OCI-LY7 (cell line): ENCODE measurements at places on chromosomes 11 and 22.

DNA sequence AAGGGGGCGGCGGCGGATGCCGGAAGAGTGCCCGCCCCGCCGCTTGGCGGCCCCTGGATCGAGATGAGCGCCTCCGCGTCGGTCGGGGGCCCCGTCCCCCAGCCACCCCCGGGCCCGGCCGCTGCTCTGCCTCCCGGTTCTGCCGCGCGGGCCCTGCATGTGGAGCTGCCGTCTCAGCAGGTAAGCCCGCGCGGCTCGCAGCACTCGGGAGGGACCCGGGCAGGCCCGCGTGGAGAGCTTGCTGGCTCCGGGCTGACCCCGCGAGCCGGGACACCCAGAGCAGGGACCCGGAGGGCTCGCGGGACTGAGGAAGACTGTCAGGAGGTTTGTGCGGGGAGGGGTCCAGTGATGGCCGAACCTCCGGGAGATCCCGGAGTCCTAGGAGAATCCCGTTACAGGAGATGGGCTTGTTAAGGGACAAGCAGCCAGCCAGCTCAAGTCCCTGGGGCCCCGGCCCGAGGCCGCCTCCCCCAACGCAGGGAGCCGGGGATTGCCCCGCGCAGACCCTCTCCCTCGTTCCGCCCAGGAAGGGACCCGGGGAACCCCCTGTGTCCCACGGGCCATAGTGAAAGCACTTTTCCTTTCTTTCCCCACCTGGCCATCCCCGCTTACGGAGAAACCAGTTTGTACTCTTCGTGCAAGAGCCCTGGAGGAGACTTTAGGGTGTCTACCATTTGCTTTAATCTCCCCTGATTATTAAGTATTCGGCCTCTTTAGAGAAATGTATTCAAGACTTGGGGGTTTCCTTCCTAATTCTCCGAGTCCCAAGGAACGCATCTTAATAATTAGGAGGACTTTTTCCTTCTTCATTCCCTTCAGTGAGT, 547 bp downstream of the UVRAG start:
- peak; percentile 44 for DNase-seq

DNA sequence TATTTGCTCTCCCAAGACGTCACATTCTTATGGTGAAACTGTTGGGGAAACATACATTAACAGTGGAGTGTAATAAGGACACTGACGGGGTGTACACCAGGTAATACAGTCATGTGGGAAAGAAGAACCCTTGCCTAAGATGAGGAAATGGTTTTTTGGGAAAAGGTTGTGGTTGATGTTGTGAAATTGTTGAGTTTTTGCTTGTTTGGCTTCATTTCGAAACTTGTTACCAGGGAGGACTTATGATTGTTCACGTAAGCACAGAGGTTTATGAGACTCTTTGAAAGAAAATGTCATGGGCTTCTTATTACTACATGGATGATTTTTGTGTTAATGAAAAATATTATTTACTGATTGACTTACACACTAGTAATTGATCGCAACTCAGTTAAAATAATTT, 16.8 kb downstream of the ANO3 start:
- DNase-seq, result no peak

- DNase-seq, result no peak
These were observed 187.5 kb upstream of the ZBED5 start for GRCh38 chr11:11045156-11045930.

DNA sequence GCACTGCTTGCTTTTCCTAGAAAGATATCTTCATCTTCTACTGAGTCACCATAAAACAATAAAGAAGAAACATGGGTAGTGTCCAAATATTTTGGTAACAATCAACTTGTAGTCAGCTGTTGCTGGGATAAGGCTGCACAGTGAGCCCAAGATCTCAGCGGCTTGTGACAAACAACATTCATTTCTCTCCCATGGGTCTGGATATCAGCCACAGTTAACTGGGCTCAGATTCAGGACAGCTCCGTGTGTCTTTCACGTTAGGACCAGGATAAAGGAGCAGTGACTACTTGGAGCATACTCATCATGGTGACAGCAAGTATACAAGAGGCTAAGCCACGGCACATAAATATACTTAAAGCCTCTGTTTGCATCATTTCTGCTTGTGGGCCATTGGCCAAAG, 27.9 kb upstream of the GRK3 start:
- no peak for DNase-seq

- DNase-seq, result no peak
These were observed 71.6 kb downstream of the EXT2 start for GRCh38 chr11:44167046-44167445.

- no peak for DNase-seq
These were observed 21.9 kb upstream of the CDON start for GRCh38 chr11:126084608-126084912.

DNA sequence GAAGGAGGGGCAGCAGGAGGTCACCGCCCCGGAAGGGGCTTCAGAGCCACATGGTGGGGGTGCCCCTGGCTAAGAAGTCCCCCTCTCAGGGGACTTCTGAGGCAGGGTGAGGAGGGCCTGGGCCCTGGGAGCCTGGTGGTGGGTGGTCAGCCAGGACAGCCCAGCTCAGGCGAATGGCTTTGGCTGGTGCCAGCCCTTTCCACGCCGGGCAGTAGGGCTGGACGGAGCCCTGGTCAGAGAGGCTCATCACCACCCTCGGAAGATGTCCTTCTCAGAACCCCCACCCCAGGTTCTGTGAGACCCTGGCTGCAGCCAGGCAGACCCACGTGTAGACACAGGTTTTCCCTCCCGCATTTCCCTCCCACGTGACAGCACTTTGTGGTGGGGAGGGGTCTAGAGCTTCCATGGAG, 35.9 kb downstream of the OSBPL5 start:
- no peak for DNase-seq

DNA sequence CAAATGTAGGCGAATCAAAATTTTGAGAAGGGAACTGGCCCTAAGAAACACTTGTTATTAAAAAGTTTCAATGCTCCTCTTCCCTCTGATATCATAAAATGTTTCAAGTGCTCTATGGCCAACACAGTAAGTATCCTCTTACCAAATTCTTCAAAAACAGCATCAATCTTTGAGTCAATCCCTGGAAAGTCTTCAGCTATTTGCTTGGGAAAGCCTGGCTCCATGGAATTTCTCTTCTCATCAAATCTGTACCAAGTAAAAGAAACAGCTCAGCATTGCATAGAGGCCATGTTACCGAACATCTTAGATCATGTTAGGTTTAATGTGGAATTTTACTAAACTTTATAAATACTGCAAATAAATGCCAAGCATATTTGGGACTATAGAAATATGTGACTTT, 6.3 kb downstream of the MMP3 start:
- no peak for DNase-seq

DNA sequence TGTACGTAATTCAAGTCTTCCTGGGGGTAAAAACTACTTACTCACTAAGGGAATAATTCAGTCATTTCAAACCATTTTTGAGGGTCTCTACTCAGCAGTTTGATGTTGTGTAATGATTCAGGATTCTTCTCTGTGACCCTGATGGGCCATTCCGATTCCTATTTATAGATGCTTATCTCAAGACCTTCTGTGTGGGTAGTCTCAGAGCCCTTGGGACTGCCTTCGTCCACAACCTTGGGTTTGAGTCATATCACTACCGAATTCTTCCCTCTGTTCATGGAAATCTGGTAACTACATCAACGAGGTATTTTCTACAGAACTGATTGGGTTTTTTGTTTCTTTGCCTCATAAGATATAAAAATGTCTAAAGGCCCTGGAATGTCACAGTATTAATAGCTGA, 14.3 kb upstream of the CBX6 start:
- no peak for DNase-seq

GRCh38 chr22:16933291-16934282, 74.4 kb downstream of the GAB4 start:
- DNase-seq, result no peak

DNA sequence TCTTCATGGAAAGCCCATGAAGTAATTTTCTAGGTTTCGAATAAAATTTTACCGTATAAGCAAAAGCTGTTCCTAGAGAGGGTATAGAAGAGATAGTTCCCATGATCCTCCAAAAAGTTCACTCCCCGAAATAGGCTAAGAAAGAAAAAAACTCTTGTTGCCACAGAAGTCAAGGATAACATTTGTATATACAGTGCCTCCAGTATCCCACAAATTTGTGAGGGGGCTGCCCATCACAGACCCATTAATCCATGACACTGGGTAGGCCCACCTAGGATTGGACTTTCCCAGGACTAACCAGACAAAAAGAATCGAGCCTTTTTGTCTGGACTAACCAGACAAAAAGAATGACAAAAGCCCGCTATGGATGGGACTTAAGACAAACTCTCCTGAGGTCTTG, 233.0 kb downstream of the DDX10 start:
- no peak for DNase-seq

GRCh38 chr22:29748248-29748893, 18.4 kb downstream of the ZMAT5 start:
- DNase-seq, result no peak

DNA sequence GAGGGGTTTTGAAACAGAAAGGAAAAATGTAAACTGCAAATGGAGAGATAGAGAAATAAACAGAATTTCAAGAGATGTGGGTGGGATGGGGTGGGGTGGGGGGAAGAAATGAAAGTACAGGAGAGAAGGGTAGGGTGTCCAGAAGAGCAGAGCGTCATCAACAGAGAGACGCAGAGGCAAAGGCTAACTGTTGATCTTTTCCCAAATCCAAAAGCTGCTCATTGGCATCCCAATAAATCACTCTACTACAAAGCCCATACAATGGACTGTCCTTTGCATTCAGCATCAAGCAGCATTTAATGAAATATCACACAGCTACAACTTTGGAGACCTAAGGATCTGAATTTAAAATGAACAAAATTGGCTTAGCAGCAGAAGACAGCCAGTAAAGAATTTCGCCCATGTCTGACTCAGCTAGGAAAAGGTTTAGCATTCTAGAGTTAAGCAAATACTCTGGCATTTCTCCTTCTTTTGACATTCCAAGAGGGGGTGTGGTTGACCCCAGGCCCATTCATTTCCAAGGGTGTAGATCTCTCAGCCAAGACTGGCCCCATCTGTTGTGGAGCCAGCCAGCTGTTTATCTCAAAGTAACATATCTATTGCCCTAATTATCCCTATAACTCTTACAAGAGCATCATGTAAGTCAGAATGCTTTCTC, 1.5 kb downstream of the RAB30 start:
- DNase-seq, result no peak

DNA sequence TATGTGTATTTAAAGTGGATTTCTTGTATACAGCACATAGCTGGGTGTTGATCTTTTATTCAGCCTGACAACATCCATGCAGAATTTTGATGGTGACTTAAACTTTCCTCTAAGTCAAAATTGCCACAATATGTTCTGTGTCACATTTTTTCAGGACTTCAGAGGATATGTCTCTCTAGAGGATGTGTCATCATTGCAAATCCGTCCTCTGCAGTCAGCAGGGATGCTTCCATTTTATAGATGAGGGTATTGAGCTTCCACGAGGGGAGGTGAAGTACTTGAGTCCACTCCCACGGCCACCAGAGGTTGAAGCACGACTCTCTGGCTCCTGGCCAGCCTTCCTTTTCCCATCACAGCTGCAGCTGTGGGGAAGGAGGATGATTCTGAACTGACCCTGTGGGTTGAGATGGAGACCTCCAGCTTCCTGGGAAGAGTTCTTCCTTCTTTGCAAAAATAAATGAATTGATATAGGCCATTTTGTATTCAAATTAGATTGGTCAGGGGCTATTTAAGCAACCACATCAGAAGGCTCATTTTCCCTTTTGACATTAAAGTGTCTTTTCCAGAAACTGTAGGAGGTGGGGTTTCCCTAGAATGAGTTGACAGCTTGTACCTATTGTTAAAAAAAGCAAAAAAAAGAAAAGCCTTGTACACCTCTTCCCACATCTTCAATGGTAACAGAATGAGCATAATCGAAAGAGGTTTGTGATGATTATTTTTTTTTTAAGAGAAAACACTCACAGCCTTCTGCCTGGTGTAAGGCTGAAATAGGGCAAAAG, 55.2 kb upstream of the MYEOV start:
- no peak for DNase-seq

- DNase-seq, result peak; percentile 92
These were observed 11.4 kb downstream of the PACS1 start for GRCh38 chr11:66081505-66081904.

- no peak for DNase-seq
These were observed 115.7 kb downstream of the NTM start for GRCh38 chr11:131486100-131486499.

DNA sequence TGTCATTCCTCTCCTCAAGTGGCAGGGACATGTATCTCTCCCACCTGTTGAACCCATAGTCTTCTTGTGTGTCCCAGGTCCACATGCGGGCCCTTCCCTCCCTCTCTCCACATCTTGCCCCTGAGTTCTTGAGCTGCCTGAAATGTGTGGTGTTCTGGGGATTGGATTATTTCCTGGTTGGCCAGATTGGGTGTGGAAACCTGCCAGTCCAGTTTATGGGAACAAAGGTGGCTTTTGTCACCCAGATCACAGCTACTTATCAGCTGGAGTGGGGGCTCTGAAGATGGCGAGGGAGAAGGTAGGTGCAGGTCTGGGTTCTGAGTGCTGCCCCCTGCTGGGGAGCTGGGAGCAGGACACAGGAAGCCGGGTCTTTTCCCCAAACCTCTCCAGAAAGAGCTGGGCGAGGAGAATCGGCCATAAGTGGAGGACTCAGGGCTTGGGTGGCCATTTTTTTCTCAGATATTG, 14.2 kb downstream of the DTX4 start:
- DNase-seq, result peak; percentile 49

- DNase-seq, result no peak
These were observed 369.7 kb downstream of the MN1 start for GRCh38 chr22:27431896-27432295.

DNA sequence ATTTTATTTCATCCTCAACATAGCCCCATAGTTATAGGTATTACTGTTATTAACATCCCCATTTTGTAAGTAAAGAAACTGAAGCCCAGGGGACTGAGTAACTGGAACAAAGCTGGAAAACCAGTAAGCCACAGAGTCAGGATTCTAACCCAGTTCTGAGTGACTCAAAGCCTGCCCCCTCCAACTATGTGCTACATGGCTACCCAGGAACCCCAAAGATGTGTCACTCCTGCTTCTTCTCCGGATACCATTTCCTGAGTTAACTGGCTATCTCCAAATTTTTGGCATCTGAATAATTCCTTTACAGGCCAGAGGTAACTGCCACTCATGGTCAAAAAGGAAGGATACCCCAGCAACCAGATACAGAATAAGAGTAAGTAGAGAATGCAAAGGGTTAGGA, 43.6 kb downstream of the TENM4 start:
- DNase-seq, result no peak

- no peak for DNase-seq
These were observed 56.8 kb downstream of the ZBTB16 start for GRCh38 chr11:114116357-114116756.

- no peak for DNase-seq
These were observed 32.3 kb downstream of the AMOTL1 start for GRCh38 chr11:94800414-94800813.
